ENCODE measurements at places on chromosomes 7 and 10. TPM values are rescaled to one million over a fixed set of nuclear protein-coding genes. Genes with fewer than 3 reads are reported as not detected.
A peak's percentile ranks its signal among the peaks of the same experiment; 100 is the strongest.

RAMP3 gene
- total RNA-seq, result under 0.01 TPM

ZNF467 gene
- total RNA-seq, result 1.0 TPM

TAS2R41 gene
- not detected for total RNA-seq

HILPDA gene
- total RNA-seq, result 30.8 TPM

CCDC146 gene
- total RNA-seq, result 2.8 TPM

FOXL3 gene
- total RNA-seq, result not detected

MAGI2 gene
- total RNA-seq, result 17.0 TPM

CDK6 gene
- total RNA-seq, result 9.8 TPM

SFTPA1 gene
- total RNA-seq, result not detected

TUBAL3 gene
- total RNA-seq, result not detected

PRR15 gene
- not detected for total RNA-seq

HOXA11 gene
- not detected for total RNA-seq

CLDN4 gene
- 0.26 TPM for total RNA-seq

LEP gene
- total RNA-seq, result 2.8 TPM

MARVELD1 gene
- total RNA-seq, result 12.1 TPM

COBL gene
- total RNA-seq, result 0.26 TPM

- peak; percentile 76 for DNase-seq
Observed at GRCh38 chr7:115008465-115009114, 86.7 kb downstream of the MDFIC start.

GRCh38 chr7:141333459-141333858 is 217.8 kb upstream of the AGK start:
- DNase-seq, result no peak

DNA sequence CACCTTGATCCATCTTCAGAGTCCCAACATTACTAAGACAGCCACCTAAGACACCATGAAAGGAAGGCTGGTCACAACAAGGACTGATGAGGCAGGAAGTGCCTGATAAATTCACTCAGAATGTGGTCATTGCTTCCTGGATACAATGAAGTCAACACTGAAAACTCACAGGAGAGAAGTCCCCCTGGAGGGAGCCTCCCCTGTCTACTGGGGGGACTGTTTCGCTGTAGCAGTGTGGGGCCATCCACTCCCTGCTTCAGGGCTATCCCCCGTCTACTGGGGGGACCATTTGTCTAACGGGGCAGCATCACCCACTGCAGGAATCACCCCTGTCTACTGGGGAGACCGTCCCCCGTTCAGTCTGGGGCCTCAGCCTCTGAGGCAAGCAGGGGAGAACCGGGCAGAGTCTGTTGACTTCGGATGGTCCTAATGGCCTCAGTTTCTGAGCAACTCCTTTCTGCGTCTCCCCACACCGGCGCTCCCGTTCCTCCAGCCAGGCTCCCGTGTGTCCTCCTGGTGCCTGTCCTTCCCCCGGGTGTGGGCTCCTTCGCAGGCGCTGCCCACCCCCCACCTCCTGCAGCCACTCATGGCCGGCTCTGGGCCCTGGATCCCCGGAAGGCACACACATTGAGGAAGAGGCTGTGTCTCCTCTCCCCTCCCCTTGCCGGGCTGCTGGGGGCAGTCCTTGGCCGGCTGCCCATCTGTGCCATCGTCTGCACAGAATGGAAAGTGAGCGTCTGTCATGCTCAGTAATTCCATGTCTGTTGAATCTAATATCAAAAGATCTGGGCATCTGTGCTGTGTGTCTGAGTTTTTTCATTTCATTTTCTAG is 59.9 kb upstream of the DNAJB6 start:
- peak; percentile 39 for DNase-seq

DNA sequence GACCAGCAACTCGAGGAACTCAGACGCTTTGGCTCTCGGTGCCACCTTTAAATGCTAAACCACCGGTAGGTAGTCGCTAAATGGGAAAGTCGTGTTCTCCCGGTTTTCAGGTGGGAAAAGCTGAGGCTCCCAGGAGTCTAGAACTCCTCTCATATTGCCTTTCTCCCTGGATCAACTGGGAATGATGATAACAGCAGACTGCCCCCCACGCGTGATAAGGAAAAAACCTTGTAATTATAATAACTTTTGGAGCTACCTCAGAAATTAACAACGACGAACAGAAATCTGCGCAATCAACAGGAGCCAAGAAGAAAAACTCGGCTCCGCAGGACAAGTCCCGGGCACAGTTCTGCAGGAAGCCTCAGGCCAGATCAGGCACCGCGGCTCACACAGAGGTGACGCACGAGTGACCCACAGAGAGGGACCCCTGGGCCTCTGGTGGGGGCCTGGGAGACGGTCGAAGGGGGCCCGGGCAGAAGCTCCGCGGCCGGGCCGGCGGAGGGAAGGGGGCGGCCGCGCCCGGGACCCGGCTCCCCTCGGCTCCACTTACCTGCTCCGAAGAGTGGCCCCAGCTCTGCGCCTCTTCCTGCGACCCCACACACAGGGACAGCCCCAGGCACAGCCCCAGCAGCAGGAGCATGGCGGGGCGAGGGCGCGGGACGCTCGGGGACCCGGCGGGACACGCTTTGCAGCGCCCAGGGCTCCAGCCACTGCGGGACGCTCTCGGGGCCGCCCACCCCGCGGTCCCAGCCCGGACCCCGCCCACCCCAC is at the start of gene ITIH5:
TSS of gene ITIH5 (minus strand) at position 714 of the 771 bp plus-strand sequence. CDS start at position 640, 74 bp downstream.
- no peak for DNase-seq

GRCh38 chr7:30327813-30328212 is 43.4 kb downstream of the ZNRF2 start:
- peak; percentile 56 for DNase-seq

DNA sequence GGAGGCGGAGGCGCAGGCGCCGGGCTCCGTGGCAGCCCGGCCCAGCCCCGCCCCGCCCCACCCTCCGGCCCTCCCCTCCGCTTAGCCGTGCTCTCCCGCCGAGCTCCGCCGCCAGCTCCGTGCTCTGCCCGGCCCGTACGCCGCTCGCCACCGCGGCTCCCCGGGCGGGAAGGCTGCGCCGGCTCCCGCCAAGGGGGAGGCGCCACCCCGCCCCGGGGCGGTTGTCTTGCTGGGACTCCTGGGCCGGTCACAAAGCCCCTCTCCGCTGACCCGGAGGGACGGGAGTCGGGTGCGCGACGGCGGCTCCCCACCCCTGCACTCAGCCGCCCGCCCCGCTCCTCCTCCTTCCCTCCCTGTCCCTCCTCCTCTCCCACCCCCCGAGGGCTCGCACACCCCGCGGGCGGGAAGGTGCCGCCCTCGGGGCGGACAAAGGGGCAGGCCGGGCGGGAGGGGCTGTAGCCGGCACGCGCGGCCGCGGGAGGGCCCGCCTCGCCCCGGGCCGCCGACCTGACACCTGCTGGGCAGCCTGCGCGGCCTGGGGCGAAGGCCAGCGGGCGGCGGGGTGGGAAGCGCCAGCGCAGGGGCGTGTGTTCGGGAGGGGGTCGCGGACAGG is 11.5 kb upstream of the SP8 start:
- DNase-seq, result peak; percentile 39

DNA sequence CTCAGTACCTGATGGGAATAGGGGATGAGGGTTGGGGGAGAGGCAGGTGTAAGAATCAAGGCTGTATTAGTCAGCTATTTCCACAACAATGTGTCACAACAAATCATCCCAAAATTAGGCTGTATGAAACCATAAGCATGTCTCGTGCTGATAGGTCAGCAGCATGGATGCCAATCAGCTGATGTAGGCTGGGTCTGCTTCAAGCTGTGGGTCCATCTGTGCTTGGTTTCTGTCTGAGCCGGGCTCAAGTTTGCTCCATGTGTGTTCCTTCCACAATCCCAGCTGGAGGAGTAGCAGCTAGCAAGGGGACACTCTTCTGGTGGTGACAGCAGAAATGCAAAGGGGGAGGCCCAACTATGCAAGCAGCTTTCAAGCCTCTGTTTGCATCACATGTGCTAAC is 97.9 kb upstream of the ZNF746 start:
- DNase-seq, result no peak

GRCh38 chr10:100438674-100439315 is 24.0 kb upstream of the WNT8B start:
- DNase-seq, result no peak

GRCh38 chr7:2866601-2867000 is 22.5 kb upstream of the GNA12 start:
- no peak for DNase-seq

GRCh38 chr10:61993711-61994401 is 92.4 kb downstream of the ARID5B start:
- DNase-seq, result peak; percentile 66

GRCh38 chr10:71124921-71125748 is 87.2 kb upstream of the UNC5B start:
- DNase-seq, result no peak

DNA sequence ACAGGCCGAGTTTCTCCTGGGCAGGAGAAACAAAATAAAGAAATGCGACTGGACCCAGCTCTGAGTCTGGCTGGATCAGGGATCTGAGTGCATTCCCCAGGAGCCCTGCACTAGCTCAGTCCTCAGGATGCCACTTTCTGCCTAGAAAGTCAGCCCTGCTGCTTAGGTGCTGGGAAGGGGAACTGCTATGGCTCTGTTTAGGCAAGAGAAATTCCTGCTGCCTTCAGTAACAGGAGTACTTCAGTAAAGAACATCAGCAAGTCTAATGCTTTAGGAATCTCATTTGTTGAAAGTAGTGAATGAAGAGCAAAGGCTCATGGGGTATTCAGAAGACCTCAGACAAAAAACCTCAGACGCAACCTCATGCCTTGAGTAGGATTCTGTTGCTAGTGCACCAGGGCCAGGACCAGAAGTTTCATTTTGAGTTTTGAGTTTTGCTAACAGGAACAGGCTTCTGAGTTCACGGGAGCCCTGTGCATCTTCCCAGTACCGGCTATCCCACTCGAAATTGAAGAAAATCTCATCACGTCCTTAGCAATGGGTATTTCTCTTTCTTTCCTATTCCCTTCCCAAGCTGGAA is 170.8 kb upstream of the CDCA7L start:
- no peak for DNase-seq

GRCh38 chr7:64614812-64615211 is 51.1 kb upstream of the ZNF107 start:
- DNase-seq, result no peak

- DNase-seq, result no peak
Observed at GRCh38 chr10:98664329-98665042, 217.8 kb upstream of the HPS1 start.

GRCh38 chr7:127245607-127246006 is 7.1 kb downstream of the GRM8 start:
- no peak for DNase-seq

DNA sequence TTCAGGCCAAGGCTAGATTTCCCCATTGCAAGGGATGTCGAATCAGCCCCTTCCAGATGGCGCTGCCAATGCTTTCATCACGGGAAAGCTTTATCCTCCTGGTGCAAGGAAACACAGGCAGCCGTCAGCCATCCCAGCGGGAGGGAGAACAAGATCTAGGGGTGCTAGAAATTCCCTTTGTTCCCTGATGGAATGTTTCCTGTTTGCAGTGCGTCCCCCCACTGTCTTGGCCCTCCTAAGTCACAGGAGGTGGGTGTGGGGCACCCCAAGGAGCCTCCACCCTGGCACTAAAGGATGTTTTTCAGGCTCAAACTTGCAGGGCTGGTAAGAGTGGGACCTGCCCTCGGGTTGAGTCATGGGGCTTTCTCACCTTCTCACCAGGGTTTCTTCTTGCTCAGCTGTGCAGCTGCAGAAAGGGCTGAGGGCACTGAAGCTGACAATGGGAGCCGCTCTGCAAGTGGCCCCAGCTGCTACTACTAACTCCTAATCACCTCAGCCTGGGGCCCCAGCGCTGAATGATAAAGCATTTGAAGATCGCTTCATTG is 103.6 kb downstream of the PRPF18 start:
- DNase-seq, result no peak

DNA sequence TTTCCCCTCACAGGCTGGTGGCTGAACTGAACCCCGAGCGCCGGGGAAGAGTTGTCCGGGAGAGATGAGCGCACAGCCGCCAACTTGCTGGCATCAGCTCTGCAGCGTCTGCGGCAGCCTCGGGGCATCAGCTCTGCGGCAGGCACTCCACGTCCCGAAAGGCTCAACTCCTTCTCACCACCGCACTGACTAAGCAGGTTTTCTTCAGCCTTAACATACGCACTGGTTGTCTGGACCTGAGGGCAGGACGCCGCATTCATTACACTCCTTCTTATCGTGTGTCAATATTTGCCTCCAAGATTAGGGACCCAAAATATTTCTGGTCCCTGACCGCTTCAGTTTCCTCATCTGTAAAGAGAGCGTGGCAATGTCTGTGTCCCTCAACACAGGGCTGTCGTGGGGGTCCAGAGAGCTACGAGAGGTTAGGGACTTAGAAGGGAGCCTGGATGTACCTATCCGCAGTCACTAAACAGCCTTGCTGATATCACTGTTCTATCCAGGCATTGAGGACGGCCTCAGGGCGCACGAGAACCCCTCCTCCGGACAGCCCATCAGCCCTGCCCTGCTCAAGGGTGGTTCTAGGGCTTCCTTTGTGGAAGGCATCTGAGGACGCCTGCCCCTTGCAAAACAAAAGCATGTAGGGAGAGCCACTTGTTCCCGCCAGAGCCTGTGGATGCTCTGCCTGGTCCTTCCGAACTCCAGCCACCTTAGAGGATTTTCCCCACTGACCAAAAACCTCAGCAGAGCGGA is 42.8 kb upstream of the FIGNL1 start:
- DNase-seq, result no peak

DNA sequence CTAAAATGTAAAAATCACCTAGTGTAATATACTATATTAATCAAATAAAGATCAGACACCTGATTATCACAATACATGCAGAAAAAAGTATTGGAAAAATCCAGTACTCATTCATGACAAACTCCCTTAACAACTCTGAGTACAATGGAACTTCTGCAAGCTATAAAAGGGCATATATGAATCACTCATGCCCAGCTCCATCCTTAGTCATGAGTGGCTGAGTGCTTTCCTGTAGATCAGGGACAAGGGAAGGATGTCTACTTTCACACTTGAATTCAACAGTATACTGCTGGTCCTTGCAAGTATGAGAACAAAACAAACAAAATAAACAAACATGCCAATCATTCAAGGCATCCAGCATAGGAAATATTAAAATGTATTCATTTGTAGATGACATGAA is 116.5 kb downstream of the ADARB2 start:
- no peak for DNase-seq

GRCh38 chr7:120334475-120334874 is 61.5 kb downstream of the KCND2 start:
- DNase-seq, result no peak

- DNase-seq, result no peak
Observed at GRCh38 chr7:77727527-77727926, 31.3 kb downstream of the RSBN1L start.

DNA sequence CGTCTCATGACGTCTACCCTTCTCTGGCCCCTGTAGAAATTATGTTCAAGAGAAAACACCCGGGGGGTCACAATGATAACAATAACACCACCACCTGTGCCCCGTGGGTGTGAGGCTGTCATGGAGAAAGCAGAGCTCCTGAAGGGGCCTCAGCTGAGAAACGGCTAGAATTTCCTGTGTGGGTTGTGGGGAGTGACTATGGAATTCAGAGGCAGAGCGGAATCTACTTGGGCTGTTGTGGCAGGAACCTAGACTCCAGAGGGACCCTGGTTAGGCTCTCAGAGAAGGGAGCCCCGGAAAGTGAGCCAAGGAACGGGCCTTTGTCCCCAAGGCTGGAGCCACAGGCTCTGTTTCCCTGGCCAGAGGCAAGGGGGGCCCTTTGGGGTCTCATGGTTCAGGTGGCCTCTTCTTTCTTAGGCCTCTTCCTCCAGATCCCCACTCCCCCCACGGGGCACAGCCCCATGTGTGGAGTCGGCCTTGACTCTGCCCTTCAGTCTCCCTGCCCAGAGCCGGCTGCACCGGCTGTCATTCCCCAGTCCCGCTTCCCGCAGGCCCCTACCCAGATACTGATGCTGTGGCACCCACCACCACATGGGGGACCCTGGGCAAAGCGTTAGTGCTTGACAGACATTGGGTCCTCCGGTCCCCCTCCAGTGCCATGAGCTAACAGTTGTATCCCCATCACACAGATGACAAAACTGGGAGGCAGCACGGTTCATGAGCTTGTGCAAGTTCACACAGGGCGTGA is 6.5 kb upstream of the GIMAP8 start:
- DNase-seq, result peak; percentile 23

GRCh38 chr7:85078181-85078580 is 108.7 kb downstream of the SEMA3D start:
- no peak for DNase-seq

All from fibroblast of lung (primary cell).